ENCODE measurements at places on chromosomes 2 and 18. TPM values are rescaled to one million over a fixed set of nuclear protein-coding genes. Genes with fewer than 3 reads are reported as not detected.

GRCh38 chr2:72716601-72717000 is 109.2 kb downstream of the EXOC6B start:
- no peak for DNase-seq

DNA sequence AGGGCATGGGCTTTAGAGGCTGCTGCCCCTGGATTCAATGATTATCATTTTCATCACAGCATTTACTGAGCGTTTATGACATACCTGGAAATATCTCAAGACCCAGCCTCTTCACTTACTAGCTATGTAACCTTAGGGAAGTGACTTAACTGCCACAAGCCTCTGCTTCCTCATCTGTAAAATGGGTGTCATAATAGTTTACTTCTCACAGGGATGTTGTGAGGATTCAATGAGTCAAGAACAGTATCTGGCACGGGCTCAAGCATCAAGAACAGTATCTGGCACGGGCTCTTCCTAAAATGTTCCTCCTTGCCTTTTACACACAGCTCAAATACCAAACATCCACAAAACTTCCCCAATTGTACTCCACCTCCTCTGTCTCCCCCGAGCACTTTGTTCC is 31.4 kb downstream of the LGALSL start:
- no peak for DNase-seq

DNA sequence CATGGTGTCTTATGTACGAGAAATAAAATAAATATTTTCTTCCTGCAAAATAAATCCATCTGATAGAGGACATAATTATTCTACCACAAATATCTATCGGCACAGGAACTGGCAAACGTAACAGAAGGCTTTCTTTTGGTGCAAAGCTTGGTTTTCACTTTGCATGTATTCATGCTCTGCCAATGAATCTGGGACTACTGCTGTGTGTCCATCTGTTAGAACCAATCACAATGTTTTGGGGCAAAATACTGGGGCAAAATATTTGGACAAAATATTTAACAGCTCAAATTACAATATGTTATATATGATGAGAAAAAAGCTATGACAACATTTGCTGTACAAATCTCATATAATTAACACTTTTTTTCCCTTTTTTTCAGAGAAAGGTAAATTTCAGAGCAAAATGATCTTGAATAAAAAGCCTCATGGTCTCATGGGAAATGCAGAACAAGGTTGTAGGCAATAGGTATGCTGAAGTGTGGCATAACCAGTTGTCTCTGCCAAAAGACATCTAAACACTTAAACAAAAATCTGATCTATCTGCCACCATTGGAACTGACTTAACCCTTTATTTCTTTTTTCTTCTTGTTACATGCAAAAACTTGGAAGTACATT is 923.2 kb downstream of the CPS1 start:
- DNase-seq, result no peak

- DNase-seq, result no peak
Measured at GRCh38 chr18:9000733-9001132, 101.8 kb upstream of the NDUFV2 start.

DNA sequence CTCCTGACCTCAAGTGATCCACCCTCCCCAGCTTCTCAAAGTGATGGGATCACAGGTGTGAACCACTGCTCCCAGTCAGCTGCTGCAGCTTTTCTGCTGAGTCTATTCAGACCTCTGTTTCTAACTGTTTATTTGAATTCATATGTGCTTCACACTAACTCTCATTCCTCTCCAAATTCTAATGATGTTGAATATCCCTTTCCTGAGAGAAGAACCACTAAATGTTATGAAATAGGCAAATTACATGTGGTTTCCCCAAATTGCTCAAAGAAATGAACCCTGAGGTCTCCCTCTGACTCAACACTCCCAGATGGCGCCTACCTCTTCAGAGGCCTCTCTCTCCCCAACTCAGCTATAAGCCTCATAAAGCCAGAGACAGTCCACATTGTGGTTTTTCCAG is 98.6 kb downstream of the IRS1 start:
- no peak for DNase-seq

GRCh38 chr18:28357766-28358401 is 181.0 kb upstream of the CDH2 start:
- DNase-seq, result no peak

DNA sequence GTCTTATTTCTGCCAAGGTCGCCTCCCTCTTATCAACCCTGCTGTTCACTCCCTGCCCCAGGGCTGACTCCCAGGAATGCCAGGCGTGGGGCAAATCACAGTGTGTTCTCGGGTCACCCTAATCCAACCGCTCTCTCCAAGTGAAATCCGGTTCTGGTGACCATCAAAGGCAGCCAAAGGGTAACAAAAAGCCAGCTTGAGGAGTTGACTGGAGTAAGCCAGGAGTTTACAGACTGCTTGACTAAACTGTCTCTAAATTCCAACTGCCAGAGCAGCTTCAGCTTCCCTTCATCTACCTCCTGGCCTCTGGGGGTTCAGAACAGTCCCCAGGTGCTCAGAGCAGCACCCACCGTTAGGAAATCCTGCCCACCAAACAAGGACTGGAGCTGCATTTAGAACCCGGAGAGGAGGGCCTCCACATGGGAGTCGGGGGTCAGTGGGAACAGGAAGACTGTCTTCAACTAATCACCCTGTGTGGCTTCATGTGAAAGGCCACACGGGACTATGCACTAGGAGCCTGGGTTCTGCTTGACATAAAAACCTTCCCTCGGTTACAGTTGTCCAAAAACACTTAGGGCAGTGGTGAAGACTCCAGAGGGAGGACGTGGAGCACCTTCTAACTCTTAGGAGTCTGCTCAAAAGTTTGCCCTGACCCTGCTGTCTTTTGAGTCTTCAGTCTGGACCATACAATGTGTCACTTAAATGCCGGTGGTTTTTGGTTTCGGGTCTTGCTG is 24.2 kb upstream of the MCFD2 start:
- no peak for DNase-seq

DNA sequence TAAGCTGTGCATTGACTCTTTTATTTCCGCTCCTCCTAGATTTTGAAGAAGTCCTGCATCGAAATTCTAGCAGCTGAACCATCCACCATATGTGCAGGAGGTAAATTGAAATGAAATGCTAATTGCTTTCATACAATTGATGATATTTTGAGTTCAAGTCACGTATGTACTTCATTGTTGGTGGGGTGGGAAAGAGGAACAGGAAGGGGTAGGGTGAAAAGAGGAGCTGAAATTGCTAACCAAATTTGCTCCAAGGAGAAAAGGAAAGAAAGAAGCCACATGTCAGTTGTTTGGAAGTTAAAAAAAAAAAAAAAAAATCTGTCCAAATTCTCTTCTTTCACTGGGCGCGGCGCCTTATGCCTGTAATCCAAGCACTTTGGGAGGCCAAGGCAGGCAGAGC is 77.8 kb downstream of the ANTXR1 start:
- no peak for DNase-seq

DNA sequence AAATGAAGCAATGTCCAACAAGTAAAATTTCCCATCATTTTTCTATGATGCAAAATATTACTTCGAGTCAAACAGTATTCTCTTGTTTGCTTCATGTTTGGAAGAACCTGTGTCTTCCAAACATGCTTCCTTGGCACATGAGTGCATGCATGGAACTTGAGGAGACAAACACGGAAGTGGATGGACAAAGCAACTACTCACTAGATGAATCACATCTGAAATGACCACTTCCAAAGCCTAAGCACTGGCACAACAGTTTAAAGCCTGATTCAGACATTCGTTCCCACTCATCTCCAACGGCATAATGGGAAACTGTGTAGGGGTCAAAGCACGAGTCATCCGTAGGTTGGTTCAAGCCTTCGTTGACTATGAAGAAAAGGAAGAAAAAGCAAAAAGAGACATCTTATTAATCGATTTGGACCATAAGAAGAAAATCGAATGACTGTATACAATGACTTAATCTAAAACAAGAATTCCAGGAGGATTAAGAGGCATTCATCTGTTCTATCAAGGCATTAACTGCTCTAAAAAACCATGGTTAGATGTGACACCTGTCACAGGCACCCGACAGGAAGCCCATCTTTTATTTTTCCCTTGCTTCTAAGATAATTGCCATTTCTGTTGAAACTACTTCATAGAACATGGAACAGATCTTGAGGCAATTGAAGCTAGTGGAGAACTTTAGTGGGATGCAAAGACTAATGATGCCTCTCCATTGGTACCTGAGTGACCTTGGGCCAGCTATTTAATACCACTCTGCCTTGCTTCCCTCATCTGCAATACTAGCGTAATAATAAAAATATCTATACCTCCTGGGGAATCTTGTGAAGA is 56.0 kb downstream of the ATIC start:
- no peak for DNase-seq

DNA sequence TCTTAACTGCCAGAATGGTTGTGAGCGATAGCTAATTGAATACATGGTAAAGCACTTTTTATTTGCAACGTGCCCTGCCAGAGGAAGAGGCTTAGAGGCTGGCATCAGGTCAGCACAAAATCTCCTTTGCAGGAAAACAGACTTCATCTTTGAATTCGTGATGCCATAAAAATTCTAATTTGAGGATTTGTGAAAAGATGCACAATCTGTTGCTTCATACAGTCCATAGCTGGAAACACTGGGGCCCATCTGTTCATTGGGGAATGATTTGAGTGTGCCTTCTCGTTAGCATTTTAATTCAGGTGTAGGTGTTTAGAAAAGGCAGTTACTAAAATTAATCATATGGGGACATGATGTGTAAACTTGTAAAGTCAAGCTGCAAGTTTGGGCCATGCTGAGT is 876.0 kb downstream of the SLC4A3 start:
- no peak for DNase-seq

DNA sequence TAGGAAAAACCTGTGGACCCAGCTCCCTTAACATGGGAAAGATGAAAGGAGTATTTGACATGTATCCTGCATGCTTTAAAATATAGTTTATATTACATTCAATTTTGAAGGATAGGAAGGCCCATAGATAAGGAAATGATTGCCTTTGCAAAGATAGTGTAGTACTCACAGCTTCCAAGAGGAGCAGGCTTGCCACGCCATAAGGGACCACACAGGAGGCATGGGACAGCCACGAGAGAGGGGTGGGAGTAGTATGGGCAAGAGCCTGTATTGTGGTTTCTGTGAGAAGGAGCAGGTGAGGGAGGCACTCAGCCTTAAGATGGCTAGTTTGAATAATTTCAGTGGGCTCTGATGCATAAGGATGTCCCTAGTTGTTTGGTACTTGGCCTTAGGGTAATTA is 740.3 kb downstream of the SATB2 start:
- DNase-seq, result no peak

- DNase-seq, result no peak
Measured at GRCh38 chr2:229956491-229956890, 34.2 kb downstream of the FBXO36 start.

- no peak for DNase-seq
Measured at GRCh38 chr18:76412010-76412817, 82.8 kb downstream of the ZNF516 start.

DNA sequence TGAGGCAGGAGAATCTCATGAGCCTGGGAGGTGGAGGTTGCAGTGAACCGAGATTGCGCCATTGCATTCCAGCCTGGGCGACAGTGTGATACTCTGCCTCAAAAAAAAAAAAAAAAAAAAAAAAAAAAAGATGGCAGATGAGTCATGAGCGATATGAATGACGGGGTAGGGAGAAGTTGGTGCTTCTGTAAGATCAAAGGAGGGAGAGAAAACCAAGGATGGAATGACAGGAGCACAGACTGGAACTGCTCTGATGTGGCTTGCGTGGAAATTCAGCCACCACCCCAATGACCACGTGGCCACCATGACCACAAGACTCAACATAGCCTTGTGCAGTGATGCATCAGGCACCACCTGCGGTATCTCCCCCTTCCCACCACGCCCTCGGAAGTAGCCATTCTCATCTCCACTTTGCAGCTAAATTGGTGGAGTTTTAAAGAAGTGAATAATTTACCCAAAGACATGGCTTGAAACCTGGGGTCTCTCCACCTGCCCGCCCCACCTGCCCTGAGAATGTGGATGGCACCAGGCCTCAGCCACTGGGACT is 96.0 kb downstream of the ACKR3 start:
- DNase-seq, result no peak

DNA sequence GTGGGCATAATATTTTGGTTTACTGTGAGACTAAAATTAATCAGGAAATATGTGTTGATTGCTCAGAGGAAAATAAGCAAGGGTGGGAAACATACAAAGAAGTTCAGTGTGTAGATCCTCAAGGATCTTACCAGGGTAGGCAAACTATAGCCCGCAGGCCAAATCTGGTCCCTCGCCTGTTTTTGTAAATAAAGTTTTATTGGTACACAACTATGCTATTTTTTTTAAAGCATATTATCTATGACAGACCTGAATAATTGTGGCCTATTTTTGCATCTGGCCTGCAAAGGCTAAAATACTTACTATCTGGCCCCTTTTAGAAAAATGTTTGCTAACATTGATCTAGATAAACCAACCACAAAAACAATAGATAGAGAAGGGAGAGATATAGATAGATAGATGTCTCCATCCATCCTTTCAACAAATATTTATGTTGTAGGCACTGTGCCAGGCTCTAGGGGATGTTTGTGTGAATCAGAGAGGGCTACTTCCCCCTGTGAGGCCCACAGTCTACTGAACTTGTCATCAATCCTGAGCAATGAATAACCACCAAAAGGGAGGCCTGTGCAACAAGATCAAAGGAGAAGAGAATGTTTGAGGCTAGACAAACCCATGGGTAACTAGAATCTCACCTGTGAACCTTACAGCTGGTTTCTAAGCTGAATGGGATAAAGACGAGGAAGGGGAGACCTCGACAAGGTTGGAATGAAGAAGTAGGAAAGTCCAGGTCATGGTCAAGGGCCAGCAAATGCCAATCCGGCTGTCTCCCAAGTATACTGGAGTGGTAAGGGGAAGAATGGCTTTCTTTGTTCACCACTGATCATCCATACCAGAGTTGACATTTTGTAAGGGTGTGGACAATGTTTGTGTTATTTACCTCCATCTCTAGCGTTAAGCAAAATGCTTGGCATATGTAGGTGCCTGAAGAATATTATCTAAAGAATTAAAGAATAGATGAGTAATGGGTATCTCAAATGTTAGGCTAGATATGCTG is 23.6 kb downstream of the ALPK2 start:
- no peak for DNase-seq

- DNase-seq, result no peak
Measured at GRCh38 chr2:66442516-66443185, 7.7 kb downstream of the MEIS1 start.

GRCh38 chr18:50232419-50232818 is 33.9 kb downstream of the CFAP53 start:
- DNase-seq, result no peak

- no peak for DNase-seq
Measured at GRCh38 chr2:47777277-47777937, 5.5 kb upstream of the MSH6 start.

- DNase-seq, result no peak
Measured at GRCh38 chr2:145635706-145636427, 1115.9 kb upstream of the ZEB2 start.

- DNase-seq, result no peak
Measured at GRCh38 chr2:158191076-158191895, 89.6 kb downstream of the UPP2 start.

- no peak for DNase-seq
Measured at GRCh38 chr2:118130385-118130784, 42.1 kb downstream of the INSIG2 start.

GRCh38 chr2:100321179-100321865 is 979 bp downstream of the LONRF2 start:
- DNase-seq, result no peak

- no peak for DNase-seq
Measured at GRCh38 chr2:70356941-70357683, 55.2 kb upstream of the FAM136A start.

The ZNF512 gene
- 42.7 TPM for total RNA-seq

The RAD51AP2 gene
- total RNA-seq, result under 0.01 TPM

The ZC3H8 gene
- 17.0 TPM for total RNA-seq

The SATB2 gene
- 12.2 TPM for total RNA-seq

The PLB1 gene
- 5.6 TPM for total RNA-seq

The RAB17 gene
- total RNA-seq, result 39.7 TPM

The UGT1A10 gene
- total RNA-seq, result not detected

The CACNB4 gene
- total RNA-seq, result 17.7 TPM

The SERPINE2 gene
- total RNA-seq, result 11.9 TPM

The RELCH gene
- total RNA-seq, result 45.9 TPM

The TPO gene
- 5.1 TPM for total RNA-seq
